ENCODE measurements at places on chromosomes 1 and 21.

DNA sequence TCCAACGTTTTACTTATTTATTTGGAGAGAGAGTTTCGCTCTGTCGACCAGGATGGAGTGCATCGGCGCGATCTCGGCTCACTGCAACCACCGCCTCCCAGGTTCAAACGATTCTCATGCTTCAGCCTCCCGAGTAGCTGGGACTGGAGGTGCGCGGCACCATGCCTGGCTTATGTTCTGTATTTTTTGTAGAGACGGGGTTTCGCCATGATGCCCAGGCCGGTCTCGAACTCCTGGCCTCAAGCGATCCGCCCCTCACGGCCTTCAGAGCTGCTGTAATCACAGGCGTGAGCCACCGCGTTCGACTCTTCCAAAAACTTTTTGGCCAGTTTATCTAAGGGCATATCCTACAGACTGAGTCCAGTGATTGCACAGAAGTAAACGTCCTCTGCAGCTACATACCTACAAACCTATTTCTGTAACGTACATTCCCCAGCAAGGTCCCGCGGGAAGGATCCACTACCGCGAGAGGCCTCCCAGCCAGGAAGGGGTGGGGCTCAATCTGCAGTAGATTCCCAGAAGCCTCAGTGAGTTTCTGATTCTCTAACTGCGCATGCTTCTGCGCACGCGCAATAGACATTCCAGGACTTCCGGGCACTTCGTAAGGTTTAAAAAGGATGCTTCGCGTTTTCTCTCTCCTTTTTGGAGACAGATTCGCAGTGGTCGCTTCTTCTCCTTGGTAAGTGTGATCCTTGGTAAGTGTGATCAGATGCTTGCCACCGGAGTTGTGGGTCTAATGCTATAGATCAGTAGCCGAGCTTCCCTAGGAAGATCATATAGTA, at the start of gene RCC1:
Gene RCC1 (plus strand): TSS at position 638 of the 782 bp plus-strand sequence. CDS start 23,824 bp downstream, outside the sequence.
- peak; percentile 99 for DNase-seq

DNA sequence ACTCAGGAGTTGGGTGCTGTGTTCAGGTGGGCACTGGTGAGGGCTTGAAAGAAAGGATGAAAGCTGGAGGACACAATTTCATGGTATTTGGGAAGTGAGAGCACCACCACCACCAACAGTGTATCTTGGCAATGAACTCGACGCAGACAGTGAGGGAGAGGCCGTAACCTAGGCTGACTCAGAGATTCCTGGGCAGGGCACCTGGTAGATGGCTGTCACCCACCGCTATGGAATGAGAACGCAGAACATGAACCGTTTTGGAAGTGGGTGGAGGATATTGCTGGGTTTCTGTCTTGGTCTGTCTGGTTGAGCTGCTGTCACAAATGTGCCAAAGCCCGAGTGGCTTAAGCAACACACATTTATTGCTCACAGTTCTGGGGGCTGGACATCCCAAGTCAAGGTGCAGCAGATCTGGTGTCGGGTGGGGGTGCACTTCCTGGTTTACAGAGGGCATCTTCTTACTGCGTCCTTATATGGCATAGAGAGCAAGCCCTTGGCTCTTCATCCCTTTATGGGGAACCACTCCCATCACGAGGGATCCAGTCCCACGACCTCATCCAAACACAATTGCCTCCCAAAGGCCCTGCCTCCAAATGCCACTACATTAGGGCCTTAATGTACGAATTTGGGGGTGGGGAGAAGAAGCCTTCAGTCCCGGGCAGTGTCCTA, 246.3 kb downstream of the SIPA1L2 start:
- DNase-seq: no peak

DNA sequence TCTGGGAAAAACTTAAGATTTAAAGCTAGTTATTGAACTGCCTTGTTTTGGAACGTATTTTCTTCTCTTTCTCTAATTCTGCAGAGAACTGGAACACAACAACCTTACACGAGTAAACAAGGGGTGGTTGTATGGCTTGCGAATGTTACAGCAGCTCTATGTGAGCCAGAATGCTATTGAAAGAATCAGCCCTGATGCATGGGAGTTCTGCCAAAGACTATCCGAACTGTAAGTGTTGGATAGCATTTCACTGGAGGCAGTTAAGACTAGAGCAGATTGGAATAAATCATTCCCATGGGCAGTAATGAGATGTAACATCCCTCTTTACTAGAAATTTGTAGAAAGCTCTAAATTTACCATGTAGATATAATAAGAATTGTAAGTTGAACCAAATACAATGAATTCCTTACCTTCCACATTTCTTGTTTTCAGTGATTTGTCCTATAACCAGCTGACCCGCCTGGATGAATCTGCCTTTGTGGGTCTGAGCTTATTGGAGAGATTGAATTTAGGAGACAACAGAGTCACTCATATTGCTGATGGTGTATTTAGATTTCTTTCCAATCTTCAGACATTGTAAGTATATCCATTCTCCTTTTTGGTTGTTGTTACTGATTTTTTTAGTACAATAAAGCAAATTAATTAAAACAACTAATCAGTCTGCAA, 22.9 kb downstream of the LRIG2 start:
- DNase-seq: no peak

DNA sequence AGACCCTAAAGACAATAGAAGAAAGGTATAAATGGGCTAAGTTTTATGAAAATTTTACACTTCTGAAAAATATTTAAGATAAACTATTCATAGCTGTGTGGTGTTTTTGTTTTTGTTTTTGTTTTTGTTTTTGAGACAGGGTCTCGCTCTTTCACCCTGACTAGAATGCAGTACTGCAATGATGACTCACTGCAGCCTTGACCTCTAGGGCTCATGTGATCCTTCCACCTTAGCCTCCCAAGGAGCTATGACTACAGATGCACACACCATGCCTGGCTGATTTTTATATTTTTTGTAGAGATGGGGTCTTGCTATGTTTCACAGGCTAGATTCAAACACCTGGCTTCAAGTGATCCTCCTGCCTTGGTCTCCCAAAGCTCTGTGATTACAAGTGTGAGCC, 66.6 kb downstream of the PUM1 start:
- DNase-seq: no peak

GRCh38 chr1:115258302-115258866, 79.7 kb downstream of the NGF start:
- DNase-seq: peak; percentile 83

GRCh38 chr1:90850181-90850897, 133.2 kb upstream of the BARHL2 start:
- peak; percentile 14 for DNase-seq

- DNase-seq: no peak
These were observed 467.6 kb upstream of the PKN2 start for GRCh38 chr1:88216441-88216840.

- DNase-seq: peak; percentile 73
These were observed 43.6 kb upstream of the GRHL3 start for GRCh38 chr1:24275510-24275909.

- no peak for DNase-seq
These were observed 26.4 kb downstream of the SHISAL2A start for GRCh38 chr1:52659356-52659755.

DNA sequence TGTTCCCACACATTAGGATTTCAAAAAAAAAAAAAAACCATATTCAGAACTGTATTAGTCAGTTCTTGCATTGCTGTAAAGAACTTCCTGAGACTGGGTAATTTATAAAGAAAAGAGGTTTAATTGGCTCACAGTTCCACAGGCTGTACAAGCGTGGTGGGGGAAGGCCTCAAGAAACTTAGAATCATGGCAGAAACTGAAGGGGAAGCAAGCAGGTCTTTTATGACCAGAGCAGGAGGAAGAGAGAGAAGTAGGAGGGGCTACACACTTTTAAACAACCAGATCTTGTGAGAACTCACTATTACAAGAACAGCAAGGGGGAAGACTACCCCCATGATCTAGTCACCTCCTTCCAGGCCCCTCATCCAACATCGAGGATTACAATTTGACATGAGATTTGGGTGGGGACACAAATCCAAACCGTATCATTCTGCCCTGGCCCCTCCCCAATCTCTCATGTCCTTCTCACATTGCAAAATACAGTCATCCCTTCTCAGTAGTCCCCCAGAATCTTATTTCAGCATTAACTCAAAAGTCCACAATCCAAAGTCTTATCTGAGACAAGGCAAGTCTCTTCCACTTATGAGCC, 51.8 kb downstream of the POU2F1 start:
- DNase-seq: no peak

GRCh38 chr21:36205962-36206361, 49.3 kb downstream of the DOP1B start:
- peak; percentile 27 for DNase-seq

DNA sequence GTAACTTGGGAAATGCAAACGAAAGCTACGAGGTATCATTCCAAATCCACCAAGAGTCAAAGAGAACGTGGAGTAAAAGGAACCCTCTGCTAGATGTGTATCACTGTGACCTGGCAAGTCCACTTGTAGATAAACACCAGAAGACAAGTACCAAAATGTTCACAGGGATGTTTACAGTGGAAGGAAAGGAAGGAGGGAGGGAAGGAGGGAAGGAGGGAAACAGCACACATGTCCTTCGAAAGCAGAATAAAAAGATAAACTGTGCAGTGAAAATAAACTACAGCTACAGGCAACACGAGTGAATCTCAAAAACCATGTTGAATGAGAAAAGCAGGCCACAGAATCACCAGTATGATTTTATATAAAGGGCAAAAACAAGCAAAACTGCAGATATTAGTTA, 59.9 kb downstream of the TP53BP2 start:
- DNase-seq: no peak

- no peak for DNase-seq
These were observed 266.7 kb upstream of the GJB5 start for GRCh38 chr1:34488080-34488708.

DNA sequence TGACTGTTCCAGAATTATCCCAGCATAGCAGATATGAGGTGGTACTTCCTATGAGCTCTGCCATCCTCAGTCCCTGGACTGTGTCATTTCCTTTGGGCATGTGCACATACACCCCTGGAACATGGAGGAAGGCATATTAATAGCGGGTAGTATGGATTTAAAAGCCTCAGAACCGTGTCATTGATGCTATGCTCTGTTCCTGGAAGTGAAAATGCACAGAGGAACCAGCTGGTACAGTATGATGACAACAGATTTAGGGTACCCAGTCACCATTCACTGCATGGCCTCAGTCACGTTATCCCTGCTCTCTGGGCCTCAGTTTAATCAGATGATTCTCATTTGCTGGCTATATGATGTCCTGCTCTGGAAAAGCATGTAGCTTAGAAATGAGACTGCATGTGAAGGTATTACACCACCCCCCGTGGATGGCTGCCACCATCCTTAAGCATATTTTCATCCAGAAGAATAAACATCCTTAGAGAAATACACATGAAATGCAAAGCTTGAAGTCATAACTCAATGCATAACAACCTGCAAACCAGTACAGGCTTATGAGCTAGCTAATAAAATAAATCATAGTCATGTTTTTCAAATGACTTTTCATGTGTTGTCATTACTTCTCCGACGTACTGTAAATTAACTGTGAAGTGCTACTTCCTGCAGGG, 37.8 kb downstream of the SETD4 start:
- DNase-seq: no peak

Data from EL (cell line).